Cortex of kidney (tissue), 1 donor: ENCODE measurements at places on chromosomes 6 and 20.

- DNase-seq: peak; percentile 10
Measured at GRCh38 chr6:73519926-73520687, 725 bp downstream of the EEF1A1 start.

DNA sequence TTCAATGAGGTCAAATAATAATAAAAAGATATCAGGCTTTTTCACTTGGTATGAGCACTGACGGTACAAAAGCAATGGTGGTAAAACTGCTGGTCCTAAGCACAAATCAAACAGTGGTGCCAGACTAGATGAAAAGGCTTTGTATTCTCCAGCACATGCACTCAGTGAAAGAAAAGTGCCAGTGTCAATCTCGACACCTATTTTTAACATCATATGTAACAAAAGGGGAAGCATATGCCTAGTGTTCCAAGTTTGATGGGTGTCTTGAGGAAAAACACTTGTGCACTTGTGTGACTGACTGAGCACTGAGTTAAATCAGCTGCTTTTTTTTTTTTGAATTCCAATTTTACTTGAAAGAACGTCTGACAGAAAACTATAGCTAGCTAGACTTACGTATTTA lies 27.3 kb downstream of the MED23 start:
- no peak for DNase-seq

GRCh38 chr6:166921570-166921969 lies 34.8 kb downstream of the RNASET2 start:
- DNase-seq: no peak

- DNase-seq: no peak
Measured at GRCh38 chr6:100475554-100476320, 11.0 kb upstream of the SIM1 start.

DNA sequence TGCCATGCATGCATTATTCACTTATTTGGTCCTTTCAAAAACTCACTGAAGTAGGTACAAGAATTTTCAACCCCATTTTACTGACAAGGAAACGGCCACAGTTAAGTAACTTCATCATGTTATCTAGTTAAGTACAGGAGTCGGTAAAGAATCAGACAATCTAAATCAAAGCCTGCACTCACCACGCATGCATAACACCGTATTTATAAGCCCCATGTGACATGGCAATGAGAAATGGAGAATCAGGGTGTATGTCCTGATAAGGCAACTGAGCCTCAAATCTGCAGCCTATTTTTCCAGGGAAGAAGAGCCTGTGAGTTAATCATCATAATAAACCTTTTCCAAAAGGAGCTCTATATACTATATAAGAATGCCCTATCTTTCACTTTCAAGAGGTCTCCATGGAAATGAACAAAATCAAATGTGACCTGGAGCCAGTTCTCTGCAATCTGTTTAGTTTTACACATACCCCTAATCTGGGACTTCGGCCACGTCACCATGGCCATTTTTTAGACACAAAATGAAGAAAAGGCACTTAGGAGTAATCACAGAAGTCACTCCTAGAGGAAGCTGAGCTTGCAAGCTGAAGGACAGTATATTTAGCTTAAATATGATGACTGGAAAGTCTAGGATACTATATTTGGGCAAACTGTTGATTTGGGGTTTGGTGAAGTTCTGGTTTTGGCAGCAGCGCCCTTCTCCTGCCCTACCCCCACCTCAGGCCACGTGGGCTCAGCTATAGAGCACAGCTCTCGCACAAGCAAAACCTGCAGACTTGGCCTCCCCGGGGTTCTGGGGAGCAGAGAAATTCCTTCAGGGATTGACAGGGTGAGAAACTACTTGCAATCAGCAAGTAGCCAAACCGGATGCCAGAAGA lies 19.2 kb downstream of the TRAM2 start:
- DNase-seq: no peak

- no peak for DNase-seq
Measured at GRCh38 chr6:149859368-149859767, 4.8 kb downstream of the LRP11 start.

DNA sequence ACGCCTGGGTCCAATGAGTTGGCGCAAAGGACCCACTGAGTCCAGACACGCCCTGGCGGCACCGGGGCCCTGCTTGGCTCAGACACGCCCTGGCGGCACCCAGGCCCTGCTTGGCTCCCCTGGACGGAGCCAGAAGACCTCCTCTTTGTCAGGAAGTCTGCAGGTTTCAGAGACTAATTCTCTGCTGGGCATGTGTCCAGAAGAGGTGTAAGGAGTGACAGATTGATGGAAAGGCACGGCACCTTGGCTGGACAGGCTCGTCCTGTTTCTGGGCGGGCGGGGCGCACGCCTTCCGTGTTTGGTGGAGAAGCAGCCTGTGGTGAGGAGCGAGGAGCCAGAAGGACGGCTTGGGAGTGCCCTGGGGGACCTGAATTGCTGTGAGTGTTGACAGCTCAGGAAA lies 23.1 kb upstream of the DACT2 start:
- no peak for DNase-seq

- DNase-seq: no peak
Measured at GRCh38 chr20:20210327-20210726, 157.6 kb upstream of the INSM1 start.

DNA sequence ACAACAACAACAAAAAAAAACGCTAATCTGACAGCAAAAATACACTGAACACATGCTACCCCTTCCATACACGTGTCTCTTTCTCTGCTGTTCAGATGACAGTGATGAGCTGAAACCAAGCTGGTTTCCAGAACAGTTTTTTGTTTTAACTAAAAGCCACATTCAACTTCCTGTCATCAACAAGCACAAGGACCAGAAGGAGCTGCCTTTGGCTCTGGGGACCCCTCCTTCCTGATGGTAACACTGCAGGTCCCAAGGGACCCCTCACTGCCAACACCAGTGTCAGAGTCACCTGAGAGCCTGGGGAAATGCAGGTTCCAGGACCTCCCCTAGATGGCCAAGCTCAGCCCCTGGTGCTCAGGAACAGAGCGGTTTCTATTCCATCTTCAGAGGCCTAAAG lies 6.0 kb downstream of the CST7 start:
- DNase-seq: no peak

DNA sequence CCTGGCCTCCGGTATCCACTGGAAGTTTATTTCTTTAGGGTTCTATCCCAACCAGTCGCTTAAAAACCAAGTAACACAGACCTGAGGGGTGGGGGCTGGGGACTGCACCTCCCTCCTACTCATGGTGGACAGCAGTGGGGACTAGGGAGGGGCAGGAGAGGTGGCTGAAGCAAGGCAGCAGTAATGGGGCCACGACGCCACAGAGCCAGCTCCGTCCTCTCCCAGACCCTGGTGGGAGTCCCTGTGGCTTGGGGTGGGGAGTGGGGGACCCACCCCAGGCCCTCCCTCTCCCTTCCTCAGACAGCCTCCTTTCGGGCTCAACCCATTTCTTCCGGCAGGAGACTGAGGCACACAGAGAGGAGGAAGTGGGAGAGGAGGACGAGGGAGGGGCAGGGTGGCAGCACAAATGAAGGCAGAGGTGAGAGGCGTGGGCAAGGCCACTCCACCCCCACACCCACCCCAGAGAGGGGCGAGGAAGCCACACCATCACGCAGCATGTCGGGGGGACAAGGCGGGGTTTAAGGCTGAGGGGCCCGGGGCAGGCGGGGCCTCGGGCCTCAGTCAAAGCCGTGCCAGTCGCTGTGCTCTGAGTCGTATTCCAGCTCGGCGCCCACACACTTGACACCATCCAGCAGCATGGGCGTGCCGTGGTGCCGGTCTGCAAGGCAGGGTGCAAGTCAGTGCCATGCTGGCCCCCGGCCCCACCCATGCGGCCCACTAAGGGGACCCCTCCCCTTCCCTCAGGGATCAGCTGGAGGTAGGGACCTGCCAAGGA lies 13.9 kb downstream of the ADISSP start:
- no peak for DNase-seq

GRCh38 chr6:107712665-107713551 lies 111.2 kb downstream of the SCML4 start:
- DNase-seq: no peak

DNA sequence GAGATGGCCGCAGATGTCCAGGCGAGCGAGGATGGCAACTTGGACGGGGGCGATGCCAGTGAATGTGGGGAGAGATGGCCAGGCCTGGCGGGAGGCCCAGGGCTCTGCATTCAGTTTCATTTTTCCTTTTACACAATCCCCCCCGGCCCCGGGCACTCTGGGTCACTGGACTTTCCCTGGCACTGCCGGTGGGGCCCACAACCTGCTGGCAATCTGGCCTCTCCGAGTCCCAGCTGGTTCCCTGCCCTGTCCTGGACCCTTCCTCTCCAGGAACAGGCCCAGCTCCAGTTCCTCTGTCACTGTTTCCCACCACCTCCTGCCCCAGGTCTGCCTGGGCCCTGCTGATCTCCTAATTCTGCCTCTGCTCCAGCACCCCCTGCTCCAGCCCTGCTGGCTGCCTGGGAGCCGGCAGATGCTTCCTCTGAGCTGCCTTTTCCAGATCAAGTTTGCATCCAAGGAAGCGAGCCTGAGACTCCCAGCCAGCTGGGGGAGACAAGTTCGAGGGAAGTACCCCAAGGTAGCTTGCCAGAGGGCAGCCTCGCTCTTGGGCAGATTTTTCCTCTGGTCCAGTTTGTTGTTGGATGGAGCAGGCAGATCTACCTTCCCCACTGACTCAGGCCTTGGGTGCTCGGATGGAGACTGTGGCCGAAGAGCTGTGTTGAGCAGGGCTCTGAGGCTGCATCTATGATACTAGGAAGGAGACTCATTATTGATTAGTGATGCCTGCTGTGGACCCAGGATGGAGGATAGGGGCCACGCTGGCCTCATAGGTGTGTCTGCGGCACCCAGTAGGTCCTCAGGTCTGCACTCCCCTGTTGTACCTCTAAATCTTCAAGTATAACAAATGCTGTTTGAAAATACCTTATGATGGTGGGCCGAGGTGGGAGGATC lies 83.2 kb downstream of the CEBPB start:
- no peak for DNase-seq

- no peak for DNase-seq
Measured at GRCh38 chr6:133809406-133809805, 79.5 kb upstream of the TCF21 start.

DNA sequence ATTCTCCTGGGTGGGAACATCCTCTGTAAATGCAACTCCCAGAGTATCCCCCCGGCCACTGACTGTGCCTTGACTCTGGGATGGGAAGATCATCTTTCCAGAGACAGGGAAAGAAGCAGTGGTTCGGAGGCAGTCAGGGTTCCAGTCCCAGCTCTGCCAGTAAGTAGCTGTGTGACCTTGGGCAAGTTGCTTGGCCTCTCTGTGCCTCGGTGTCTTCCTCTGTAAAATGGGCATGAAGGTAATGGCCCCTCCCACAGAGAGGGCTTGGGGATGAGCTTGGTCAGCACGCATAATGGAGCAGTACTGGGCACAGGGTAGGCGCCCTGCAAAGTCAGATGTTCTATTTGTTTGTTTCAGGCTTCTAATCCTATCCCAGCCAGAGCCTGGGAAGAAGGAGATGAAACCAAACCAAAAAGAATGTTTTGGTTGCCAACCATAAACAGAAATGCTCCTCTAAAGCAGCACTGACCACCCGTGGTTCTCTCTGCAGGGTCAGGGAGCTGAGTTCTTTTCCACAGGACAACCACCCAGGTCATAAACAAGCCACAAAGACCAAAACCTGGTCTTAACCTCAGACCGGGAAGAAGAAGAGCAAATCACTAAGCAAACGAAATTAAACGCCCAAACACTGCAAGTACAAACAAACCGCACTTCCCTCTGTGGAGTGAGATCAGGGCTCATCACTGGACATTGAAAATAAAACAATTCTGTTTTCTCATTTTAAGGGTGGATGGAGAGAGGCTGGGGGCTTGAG lies 381.0 kb upstream of the SULF2 start:
- DNase-seq: no peak

DNA sequence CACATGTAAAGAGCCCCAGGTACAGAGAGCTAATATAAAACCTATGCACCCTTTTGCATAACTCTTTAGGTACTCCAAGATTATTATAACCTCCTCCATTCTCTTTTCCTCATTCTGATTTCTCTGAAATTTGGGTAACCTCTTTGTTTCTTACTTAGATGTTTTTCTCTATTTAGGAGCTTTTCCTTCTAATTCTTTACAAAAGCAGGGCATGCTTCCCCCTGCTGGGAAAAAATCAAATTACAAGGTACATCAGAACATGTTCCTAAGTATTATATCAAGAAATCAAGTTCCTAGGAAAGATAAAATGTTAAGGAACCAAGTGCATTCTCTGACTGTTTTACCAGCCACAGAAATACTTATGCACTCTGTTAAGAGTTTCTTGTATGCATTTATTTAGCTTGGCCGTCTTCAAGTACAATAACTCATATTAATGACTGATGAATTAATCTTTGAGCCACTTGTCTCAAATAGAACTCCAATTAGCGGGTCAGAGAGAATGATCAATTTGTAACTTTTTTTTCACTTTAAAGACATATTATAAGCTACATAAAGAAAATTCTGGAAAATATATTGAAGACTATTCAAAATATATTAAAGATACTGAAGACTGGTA lies 2.1 kb downstream of the KHDRBS2 start:
- DNase-seq: no peak

DNA sequence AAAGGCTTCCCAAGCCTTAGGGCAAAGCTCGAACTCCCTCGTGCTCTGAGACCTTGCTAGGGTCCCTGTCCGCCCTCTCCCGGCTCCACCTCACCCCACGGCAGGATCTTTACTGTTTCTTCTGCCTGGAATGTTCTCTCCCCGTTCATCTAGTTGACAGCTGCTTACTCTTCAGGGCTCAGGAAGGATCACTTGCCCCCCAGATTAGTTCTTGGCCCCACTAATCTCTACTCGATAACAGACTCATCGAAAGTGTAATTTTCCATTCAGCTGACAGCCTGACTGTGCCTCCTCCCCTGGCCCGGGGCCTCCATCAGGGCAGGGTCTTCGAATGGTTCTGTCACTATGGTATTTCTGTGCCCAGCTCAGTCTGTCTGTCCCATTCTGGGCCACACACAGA lies 3.1 kb downstream of the MAP1LC3A start:
- no peak for DNase-seq

GRCh38 chr6:13348334-13349113 lies 20.2 kb upstream of the TBC1D7 start:
- no peak for DNase-seq

DNA sequence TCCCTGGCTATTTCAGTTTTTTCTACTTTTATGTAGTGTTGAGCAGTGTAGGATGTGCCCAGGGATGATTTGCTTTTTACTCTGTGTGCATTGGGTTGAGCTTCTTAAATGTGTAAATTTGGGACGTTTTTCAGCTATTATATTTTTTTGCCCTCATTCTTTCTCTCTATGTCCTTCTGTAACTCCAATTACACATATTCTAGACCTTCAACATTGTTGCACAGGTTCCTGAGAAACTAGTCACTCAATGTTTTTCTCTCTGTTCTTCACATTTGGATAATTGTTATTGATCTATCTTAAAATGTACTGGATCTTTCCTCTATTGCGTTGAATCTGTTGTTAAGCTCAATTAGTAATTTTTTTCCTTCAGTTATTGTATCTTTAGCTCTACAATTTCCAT lies 162.7 kb upstream of the TCF21 start:
- no peak for DNase-seq

DNA sequence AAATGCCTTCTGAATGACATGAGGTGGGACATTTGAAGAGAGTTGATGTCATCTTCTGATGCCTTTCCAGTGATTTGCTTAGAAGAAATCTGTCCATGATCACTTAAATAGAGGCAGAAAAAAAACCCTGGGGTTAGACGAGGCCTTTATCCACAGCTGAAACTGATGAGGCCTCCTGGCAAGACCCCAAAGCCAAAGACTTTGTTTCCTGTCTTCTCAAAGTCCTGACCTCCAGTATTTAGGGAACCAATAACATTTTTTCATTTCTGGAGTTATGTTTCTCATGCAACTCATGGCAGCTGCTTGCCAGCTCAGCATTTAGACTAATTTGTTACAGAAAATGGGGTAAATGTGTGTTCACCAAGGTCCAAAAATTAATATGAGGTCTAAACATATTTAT lies 248.0 kb upstream of the PRDM1 start:
- no peak for DNase-seq

- DNase-seq: no peak
Measured at GRCh38 chr20:13817342-13817741, 32.5 kb downstream of the NDUFAF5 start.
